Stimulated activated CD4-positive, alpha-beta T cell treated with anti-CD3 and anti-CD28 coated beads, Interleukin-4, amount 100 ng/mL, for 24 hours (primary cell): ENCODE measurements at places on chromosomes 3 and 15.

DNA sequence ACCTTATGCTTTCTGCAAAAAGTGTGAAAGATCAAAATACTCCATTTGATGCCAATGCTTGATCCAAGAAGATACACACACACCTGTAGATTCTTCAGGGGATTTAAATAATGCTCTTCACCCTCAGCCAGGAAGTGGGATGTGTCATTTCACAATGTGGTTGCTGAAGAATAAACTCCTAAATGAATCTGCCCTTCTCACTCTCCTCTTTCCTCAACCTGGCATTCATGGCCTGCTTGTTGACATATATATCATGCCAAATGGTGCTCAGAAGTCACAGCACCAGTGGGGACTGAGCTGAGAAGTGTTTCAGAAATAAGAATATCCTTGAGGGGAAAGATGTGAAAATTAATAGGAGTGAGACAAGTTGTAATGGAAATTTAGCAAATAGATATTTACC lies 146.6 kb upstream of the ARHGEF26 start:
- DNase-seq, result no peak

GRCh38 chr3:142941373-142942123 lies 21.9 kb downstream of the PAQR9 start:
- DNase-seq, result no peak

GRCh38 chr3:95715128-95715527 lies 1099.3 kb upstream of the EPHA6 start:
- no peak for DNase-seq

GRCh38 chr3:171695426-171695825 lies 114.9 kb downstream of the PLD1 start:
- no peak for DNase-seq

- DNase-seq, result no peak
These were observed 372.2 kb upstream of the MCTP2 start for GRCh38 chr15:93859176-93859575.

GRCh38 chr3:58048301-58048700 lies 40.1 kb downstream of the FLNB start:
- DNase-seq, result no peak

DNA sequence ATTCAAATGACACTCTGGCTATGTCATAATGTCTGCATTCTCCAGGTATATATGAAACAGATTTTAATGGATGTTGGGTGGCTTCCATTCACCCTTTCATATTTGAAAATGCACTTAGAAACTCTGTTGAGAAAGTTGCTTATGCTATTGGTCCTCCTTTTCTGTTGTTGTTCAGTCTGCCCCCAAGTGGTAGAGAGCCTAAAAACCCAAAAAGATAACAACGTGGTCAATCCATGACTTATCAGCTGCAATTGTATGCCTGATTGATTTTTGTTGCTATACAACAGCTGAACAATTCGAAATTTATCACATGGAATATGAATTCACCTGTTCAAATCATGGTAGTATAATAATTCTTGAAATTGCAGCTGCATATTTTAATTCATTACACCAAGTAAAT lies 279.8 kb downstream of the ROBO2 start:
- no peak for DNase-seq

- no peak for DNase-seq
These were observed 36.1 kb upstream of the PYDC2 start for GRCh38 chr3:191424881-191425280.

DNA sequence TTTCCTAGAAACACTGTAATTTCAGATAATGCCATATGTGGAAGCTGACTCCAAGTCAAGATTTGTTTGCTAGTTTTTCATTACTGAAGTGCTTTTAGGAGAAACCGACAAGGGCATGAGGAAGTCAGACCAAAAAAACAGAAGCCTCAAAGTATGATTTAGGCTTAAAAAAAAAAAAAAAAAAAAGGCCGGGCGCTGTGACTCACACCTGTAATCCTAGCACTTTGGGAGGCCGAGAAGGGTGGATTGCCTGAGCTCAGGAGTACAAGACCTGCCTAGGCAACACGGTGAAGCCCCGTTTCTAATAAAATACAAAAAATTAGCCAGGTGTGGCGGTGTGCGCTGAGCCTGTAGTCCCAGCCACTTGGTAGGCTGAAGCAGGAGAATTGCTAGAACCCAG lies 11.6 kb downstream of the RPL15 start:
- no peak for DNase-seq

DNA sequence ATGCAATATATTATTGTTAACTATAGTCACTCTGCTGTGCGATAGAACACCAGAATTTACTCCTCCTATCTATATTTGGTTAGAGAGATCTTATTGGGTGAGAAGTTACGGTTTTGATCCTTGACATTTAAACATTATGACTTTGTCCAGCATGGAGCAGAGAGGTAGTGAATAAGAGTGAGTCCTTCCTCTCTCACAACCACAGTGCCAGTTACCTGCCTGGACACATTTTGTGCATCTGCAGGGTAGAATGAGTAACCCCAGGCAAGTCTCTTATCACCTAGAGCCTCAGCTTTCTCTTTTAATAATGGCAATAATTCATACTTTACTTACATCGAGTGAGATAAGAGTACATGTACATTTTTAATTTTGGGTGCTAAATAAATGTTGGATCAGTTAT lies 24.1 kb downstream of the KAT2B start:
- DNase-seq, result no peak

GRCh38 chr3:59611649-59612443 lies 562.0 kb upstream of the CFAP20DC start:
- DNase-seq, result no peak

DNA sequence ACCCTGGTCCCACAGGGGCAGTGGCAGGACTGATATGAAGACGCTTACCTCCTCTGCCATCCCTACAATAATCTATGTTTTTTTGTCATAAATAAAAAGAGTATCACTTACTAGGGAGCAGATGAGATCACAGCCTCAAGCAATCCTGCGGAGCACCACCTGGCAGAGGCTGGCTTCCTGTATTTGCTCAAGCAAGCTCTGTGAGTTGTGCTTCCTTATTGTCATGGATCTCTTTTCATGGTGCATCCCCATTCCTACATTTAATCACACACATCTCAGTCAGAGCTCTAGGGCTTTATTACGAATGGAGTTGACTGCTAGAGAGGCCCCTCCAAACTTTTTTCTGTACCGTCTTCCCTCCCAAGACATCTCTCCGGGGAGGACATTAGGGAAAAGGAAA lies 186.0 kb downstream of the UBE2E2 start:
- DNase-seq, result no peak

DNA sequence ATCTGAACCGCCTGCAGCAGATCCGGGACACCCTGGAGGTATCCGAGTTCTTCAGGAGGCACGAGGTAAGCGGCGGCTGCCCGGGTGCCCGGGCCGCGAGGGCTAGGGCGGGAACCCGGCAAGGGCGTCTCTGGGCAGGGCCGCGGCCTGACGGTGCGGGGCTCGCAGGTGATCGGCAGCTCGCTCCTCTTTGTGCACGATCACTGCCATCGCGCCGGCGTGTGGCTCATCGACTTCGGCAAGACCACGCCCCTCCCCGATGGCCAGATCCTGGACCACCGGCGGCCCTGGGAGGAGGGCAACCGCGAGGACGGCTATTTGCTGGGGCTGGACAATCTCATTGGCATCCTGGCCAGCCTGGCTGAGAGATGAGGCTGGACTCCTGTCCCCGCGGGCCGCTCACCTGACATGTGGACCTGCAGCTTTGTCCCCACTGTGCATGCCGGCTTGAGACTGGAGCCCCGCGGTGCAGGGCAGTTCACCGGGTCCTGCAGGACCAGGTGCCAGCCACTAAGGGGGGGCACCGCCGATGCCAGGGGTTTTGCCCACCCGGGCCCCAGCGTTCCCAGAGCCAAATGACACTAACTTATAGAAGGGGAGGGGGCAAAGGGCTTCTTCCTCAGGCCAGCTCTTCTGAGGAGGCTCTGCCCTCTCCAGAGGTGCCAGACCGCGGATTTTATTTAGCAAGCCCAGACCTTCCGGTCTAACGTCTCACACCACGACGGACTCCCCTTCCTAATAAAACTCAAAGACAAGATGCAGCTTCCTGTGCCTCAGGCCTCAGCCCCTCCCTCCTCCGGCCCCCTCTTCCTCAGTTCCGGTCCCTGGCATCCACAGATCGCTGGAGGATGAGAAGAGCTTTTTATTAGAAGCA lies 9.4 kb downstream of the ITPKA start:
- no peak for DNase-seq

DNA sequence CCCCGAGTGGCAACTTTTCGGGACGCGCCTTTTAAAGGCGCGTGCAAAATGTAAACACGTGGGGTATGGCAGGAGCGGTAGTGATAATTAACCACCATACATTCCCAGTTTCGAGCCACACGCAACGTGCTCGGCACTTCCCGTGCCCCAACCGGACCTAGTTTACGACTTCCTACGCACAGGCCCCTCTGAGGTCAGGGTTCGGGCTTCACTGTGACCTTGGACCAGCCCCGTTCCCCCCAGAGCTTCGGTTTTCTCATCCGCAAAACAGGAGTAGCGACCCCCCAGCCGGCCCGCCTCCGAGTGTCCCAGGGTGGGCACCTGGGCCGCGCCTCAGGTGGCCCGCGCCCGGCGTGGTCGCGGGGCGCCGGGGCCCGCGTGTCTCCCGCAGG lies 451 bp downstream of the CHCHD4 start:
- peak; percentile 76 for DNase-seq

- no peak for DNase-seq
These were observed 106.8 kb downstream of the FOXB1 start for GRCh38 chr15:60110909-60111308.

DNA sequence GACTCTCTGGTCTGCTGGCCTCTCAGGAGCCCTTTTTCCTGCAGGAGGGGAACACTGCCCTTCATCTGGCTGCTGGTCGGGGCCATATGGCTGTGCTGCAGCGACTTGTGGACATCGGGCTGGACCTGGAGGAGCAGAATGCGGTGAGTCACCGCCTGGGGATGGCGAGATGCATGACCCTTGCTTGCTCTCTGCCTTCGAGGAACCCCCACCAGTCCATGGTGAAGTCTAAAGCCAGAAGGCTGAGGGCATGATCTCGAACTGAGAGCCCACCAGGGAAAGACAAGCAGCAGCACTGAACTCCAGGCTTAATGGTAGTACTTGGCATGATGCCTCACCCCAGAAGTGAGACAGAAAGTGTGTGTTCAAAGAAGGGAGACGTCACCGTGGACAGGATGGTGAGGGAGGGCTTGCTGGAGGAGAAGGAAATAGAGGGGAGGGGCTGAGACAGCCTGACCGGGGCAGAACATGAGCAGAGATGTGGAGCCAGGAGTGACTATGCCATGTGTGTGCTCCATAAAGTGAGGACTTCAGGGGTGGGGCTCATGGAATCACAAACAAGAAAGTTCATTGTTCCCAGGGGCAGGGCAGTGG lies 19.2 kb downstream of the ANKDD1A start:
- DNase-seq, result no peak

DNA sequence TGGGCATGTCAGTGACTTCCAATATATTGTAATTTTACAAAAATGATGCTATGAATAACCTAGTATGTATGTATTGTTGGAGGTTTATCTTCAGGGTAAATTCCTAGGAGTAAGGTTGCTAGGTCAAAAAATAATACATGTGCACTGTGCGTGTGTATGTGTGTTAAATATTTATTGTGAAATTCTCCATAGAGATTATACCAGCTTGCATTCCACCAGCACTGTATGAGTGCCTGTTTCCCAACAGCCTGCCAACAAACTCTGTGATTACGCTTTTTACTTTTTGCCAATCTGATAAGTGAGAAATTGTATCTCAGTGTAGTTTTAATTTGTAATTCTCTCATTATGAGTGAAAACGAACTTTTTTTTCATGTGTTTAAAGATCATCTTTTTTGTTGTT lies 12.6 kb upstream of the IGF2BP2 start:
- no peak for DNase-seq

- DNase-seq, result peak; percentile 23
These were observed 59.3 kb downstream of the CYP11A1 start for GRCh38 chr15:74307827-74308811.

GRCh38 chr3:154967090-154967489 lies 113.0 kb upstream of the MME start:
- no peak for DNase-seq

- DNase-seq, result no peak
These were observed 585 bp upstream of the MKRN2 start for GRCh38 chr3:12556314-12556689.

DNA sequence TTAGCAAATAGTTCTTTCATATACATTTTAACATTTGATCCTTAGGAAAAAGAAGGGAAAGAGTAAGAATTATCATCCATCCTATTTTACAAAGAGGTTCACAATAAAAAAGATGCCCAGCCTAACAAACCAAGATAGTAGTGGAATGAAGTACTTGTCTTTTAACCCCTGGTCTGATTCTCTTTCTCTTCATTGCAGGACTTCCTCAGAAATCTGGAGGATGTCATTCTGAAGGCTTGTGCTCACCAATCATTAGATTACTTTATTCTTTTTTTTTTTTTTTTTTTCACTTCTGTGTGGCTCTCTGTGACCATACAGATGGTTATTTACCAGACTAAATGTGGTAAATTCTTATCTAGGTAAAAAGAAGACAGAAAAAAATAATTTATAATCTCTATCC lies 7.0 kb downstream of the HDGFL3 start:
- DNase-seq, result no peak

DNA sequence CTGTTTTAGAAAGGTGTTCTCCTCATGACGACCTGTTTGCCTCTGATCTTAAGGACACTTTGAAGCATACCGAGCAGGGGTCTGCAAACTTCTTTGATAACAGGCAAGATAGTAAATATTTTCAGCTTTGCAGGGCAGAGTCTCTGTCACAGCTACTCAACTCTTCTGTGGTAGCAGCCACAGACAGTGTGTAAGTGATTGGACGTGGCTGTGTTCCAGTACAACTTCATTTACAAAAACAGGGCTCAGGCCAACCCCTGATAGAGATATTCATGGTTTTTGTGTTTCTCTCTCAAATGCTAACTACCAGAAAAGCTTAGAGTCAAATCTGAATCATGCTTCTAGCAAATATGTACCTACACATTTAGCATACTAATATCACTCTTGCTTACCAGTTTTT lies 51.5 kb downstream of the TGFBR2 start:
- DNase-seq, result peak; percentile 57

DNA sequence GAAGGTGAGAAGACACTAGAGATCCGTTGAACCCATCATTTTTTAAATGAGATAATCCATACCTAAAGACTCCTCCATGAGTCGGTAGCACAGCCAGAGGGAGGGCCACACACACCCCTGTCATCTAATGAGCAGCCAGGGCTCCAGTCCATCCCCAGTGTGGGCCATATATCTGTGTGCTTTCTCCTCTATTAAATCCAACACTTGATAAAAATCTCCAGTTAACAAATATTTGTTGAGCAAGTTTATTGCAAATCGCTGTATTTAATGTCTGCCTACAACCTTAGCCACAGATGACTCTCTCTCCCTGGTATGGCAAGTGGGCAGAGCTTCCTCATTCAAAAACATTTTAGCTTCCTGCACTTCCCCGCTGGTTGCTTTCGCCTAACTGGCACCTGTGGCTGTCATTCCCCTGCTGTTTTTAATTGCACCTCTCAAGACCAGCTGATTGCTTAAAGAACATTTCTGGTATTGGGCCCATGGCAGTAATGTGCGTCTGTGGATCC lies 82.8 kb downstream of the SMAD3 start:
- no peak for DNase-seq

- no peak for DNase-seq
These were observed 286.3 kb downstream of the RAP2B start for GRCh38 chr3:153448151-153448829.
